ENCODE measurements at places on chromosomes 11 and 22.

- peak; percentile 57 for DNase-seq
Observed at GRCh38 chr22:40509401-40510134, 127.0 kb downstream of the MRTFA start.

GRCh38 chr22:23053912-23054530 is 16.3 kb upstream of the GNAZ start:
- DNase-seq = no peak

DNA sequence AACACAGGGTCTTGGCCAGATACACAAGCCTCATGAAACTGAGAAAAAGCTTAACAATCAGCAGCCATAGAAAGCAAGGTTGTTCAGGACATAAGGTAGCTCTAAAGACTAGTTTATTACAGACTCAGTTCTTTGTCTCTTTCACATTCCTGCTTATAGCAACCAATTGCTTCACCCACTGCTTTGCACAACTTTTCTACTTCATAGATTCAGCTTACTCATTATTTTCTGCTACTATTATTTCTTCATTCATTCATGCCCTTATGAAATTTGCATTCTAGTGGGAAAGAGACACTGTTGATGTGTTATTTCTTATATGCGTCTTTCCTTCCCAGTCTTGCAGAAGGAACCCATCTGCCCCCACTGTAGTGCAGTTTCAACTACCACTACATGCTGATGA is 4.7 kb downstream of the CCDC34 start:
- no peak for DNase-seq

DNA sequence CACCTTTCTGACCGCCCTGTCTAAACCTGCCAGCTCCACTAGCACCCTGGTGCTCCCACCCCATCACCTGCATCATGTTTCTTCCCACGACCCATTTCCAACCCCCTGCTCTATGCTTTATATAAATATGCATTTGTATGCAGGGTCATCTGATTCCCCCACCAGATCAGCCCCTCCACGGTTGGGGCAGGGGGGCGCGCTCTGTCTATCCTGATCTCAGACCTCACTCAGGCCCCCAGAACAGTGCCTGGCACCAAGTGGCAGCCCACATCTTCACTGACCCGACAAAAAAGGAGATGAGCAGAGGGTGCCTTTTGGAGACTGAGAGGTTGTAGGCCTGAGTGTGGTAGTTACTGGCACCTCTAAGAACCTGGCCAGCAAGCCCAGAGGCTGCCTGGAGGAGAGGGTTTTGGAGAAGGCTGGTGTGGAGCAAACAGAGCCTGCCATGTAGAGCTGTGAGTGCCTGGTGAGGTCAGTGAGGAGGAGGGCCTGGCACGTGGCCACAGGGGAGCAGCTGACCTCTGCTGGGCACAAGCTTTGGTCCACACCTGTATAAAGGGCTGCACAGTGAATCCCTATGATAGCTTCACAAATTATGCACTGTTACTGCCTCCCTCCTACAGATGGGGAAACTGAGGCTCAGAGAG is 86.3 kb upstream of the RTL6 start:
- no peak for DNase-seq

GRCh38 chr11:86740628-86741483 is 59.5 kb upstream of the PRSS23 start:
- DNase-seq = peak; percentile 94

DNA sequence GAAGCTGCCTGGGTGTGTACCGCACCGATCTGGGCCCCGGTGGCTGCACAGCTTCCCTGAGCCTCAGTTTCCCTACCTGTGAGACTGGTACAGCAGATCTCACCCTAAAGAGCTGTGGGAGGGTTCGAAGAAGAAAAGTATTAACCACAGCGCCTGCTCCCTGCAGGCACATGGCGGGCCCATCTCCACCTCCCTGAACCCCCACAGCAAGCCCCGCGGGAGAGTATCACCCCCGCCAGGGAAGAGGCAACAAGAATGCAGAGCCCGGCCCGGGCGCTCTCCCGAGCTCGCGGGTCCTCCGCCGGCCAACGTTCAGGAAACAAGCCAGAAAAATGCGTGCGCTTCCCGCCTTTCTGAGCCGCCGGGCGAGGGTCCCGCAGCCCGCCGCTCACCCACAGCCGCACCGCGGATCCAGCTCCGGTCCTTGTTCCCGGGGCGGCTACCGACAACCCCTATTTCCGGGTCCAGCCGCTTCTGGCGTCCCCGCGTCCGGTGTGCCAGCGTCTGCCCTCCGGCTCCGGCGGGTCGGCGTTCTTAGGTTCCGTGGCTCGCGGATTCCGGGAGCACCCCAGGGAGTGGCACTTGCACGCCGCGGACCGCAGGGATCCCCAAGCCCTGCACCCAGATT is at the start of gene TOP3B:
TSS of gene TOP3B (minus strand) at position 450 of the 628 bp plus-strand sequence. CDS start 7,078 bp downstream, outside the sequence.
- peak; percentile 63 for DNase-seq

GRCh38 chr22:27242474-27242873 is 559.1 kb downstream of the MN1 start:
- DNase-seq = no peak
